ENCODE measurements at places on chromosomes 6 and 20. TPM values are rescaled to one million over a fixed set of nuclear protein-coding genes. Genes with fewer than 3 reads are reported as not detected.

The CALHM4 gene
- 0.07 TPM for polyA plus RNA-seq

The HDGFL1 gene
- polyA plus RNA-seq: not detected

The TUBB1 gene
- polyA plus RNA-seq: not detected

The SOX12 gene
- 1.9 TPM for polyA plus RNA-seq

The TCF15 gene
- 3.0 TPM for polyA plus RNA-seq

The ERVFRD-1 gene
- polyA plus RNA-seq: 0.04 TPM

The PDYN gene
- polyA plus RNA-seq: not detected

The TMEM151B gene
- polyA plus RNA-seq: 0.04 TPM

The SAMD5 gene
- polyA plus RNA-seq: 0.03 TPM

The PFDN6 gene
- polyA plus RNA-seq: 296 TPM
